ENCODE measurements at places on chromosomes 1 and 21.

- no peak for DNase-seq
These were observed 260.8 kb downstream of the SPATA17 start for GRCh38 chr1:217891966-217892365.

DNA sequence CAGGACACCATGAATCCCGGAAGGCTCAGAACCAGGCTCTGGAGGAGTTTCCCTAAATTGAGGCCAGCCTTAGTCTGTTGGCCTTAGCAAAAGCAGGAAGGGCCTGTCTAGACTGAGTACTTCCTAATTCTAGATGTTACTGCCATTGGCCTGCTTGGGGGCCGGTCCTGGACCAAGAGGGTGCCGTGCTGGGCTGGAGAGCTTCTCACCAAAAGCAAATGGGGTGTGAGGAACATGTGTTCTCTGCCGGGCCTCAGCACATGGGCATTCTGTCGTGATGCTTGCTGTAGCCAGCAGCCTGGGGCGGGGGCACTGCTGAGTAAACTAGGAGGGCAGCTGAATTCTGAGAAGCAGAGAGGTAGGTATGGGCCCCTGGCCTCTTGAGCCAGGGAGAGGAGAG is 35.7 kb upstream of the MAN1C1 start:
- no peak for DNase-seq

DNA sequence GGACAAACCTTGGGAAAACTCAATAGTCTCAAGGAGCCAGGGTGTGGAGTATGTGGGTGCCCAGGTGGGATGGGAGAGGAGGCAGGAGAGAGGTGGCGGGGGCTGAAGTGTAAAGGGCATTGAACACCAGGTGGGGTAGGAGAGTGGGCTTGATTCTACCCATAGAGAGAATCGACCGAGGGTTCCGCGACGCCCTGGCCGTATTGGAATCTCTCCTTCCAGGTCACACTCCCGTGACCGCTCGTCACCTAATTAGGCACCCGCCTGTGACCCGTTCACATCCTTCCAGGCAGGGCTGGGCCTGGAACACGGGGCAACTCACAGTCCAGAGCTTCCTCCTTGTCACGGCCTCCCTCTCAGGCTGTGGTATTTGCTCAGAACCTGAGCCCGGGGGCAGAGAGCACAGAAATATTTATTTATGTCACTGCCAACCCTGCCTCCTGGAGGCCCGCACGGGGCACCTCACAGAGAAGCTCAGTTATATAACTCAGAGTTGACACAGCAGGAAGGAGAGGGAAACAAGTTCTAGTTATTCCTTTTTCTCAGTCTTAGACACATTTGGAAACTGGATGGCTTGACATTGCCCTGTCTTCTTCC is 12.0 kb downstream of the NCMAP start:
- DNase-seq, result no peak

GRCh38 chr1:89953131-89953626 is 41.7 kb upstream of the ZNF326 start:
- no peak for DNase-seq

- DNase-seq, result no peak
These were observed 140.1 kb downstream of the MACF1 start for GRCh38 chr1:39344394-39345154.

All from GM13976 (cell line).